ENCODE measurements at places on chromosomes 1 and 21. TPM values are rescaled to one million over a fixed set of nuclear protein-coding genes. Genes with fewer than 3 reads are reported as not detected.

DNA sequence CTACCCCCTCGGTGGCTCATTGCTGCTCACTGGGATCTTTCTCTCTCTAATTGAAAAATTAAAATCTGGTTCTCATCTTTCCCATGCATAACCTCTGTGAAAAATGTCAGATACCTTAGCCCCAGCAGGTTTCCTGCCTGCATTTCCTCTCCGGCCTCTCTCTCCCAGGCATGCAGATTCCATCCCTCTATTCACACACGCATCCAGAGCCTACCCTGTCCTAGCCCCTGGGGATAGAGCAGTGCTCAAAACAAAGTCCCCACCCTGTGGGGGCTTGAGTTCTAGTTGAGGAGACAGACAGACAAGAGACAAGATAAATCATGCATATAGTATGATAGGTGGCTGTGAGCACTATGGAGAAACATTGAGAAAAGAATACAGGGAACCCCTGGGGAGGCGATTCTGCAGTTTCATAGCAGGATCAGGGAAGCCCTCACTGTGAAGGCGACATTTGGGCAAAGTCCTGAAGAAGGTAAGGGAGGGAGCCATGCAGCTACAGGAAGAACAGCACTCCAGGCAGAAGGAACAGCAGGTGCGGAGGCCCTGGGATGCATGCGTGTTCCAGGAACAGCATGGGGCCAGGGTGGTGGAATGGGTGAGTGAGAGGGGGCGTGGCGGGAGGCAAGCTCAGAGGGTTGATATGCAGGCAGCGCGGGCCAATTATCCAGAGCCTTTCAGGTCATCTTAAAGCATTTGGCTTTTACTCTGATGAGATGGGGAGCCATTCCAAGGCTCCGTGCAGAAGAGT lies 3.5 kb upstream of the BSND start:
- H3K27ac ChIP-seq: no peak overlapping the region
- H3K4me3 ChIP-seq: no peak overlapping the region
- no peaks in the 10 kb centered on the region for H3K36me3 ChIP-seq
- H3K27me3 ChIP-seq: peaks cover 23% of the 10 kb centered on the region
- peaks cover 28% of the 10 kb centered on the region for H3K4me1 ChIP-seq

DNA sequence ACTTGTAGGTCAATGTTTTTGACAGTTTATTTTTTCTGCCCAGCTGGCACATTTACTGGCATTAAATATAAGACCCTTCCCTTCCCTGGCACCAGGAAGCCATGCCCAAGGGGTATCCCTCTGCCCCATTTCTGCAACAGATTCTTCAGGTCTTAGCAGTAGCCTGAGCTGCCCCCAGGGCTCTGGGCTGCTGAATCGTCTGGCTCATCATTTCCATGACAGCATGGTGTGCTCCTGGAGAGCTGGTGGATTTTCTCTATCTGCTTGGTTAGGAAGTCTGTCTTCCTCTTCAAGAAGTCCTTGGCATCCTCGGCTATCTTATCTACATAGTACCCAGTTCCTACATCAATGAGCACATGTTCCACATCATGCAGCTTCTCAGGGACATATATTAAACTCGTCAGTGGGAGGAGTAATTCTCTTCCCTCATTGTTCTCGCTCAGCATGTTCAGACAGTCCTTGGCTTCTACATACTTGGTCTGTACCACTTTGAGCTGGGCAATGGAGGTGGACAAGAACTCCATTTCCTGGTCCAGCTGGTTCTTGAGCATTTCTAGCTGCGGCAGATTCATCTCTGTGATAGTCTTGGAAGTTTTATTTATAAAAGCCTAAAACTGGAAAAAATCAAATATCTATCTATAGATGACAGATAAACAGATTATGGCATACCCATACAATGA lies 23.5 kb downstream of the MIA3 start:
- no peak for DNase-seq
- no peak overlapping the region for H3K4me3 ChIP-seq
- H3K27ac ChIP-seq: no peak overlapping the region
- H3K36me3 ChIP-seq: peaks cover 12% of the 10 kb centered on the region
- peaks cover 22% of the 10 kb centered on the region for H3K4me1 ChIP-seq
- H3K27me3 ChIP-seq: no peaks in the 10 kb centered on the region

GRCh38 chr1:185634704-185635103 lies 99.5 kb upstream of the HMCN1 start:
- DNase-seq: no peak
- H3K4me1 ChIP-seq: peaks cover 2% of the 10 kb centered on the region
- no peaks in the 10 kb centered on the region for H3K27me3 ChIP-seq
- no peak overlapping the region for H3K27ac ChIP-seq
- H3K4me3 ChIP-seq: no peak overlapping the region

The PTGFRN gene
- total RNA-seq: 0.47 TPM

DNA sequence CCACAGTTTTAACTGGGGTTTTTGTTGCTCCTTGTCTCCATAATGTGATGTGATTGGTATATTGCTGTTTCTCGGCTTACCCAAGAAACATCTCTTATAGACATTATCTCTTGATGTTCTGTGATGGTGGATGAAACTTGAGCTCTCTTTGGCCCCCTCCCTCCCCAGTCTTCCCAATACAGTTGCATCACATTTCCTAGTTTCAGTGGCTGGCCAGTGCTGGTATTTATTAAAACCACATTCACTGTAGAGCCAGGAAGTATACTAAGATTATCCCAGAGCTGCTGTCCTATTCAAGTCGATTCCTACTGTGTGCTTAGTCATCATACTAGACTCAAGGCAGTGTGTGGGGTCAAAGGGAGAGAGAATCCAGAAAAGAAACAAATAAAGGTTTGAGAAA lies 244.4 kb downstream of the KAZN start:
- peaks cover 16% of the 10 kb centered on the region for H3K36me3 ChIP-seq
- no peak overlapping the region for H3K27ac ChIP-seq
- DNase-seq: no peak

- H3K27ac ChIP-seq: no peak overlapping the region
- peaks cover 8% of the 10 kb centered on the region for H3K27me3 ChIP-seq
- no peak for DNase-seq
- peaks cover 7% of the 10 kb centered on the region for H3K4me1 ChIP-seq
- no peaks in the 10 kb centered on the region for H3K36me3 ChIP-seq
- H3K4me3 ChIP-seq: no peak overlapping the region
These were observed 1.7 kb downstream of the ASPM start for GRCh38 chr1:197144570-197145325.

DNA sequence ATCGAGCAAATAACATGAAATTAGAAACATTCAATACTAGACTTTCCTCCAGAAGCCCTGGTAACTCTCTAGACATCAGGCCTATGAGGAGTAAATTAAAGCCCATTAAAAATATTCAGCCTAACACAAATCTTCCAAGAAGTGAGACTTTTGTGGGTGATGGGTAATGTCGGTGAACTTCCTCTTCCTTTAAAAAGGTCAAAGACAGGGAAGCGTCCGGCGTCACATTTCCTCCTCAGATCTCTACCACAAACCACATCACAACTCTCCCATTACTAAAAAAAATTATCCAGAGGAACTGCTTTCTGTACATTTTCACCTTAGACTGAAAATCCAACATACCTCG lies 1.4 kb downstream of the EIF4G3 start:
- peak overlapping the region; percentile 88 for H3K27ac ChIP-seq
- no peaks in the 10 kb centered on the region for H3K36me3 ChIP-seq
- no peaks in the 10 kb centered on the region for H3K27me3 ChIP-seq
- peak; percentile 19 for DNase-seq
